Naive thymus-derived CD8-positive, alpha-beta T cell (primary cell): ENCODE measurements at places on chromosomes 16 and 17. TPM values are rescaled to one million over a fixed set of nuclear protein-coding genes. Genes with fewer than 3 reads are reported as not detected.

- H3K4me1 ChIP-seq: no peaks in the 10 kb centered on the region
- peaks cover 3% of the 10 kb centered on the region for H3K27me3 ChIP-seq
- H3K27ac ChIP-seq: no peak overlapping the region
- no peak for DNase-seq
- no peaks in the 10 kb centered on the region for H3K36me3 ChIP-seq
Observed at GRCh38 chr17:11331547-11332513, 90.8 kb downstream of the SHISA6 start.

SEPTIN12 gene
- total RNA-seq: not detected

FBXO39 gene
- not detected for total RNA-seq

KRTAP1-5 gene
- total RNA-seq: not detected

GRCh38 chr16:48294724-48295123, 47.4 kb upstream of the ABCC11 start:
- no peak overlapping the region for H3K4me3 ChIP-seq
- H3K36me3 ChIP-seq: peaks cover 90% of the 10 kb centered on the region
- no peak for DNase-seq
- no peaks in the 10 kb centered on the region for H3K27me3 ChIP-seq

HSF5 gene
- 3.0 TPM for total RNA-seq

- no peak overlapping the region for H3K27ac ChIP-seq
- H3K4me1 ChIP-seq: no peaks in the 10 kb centered on the region
- H3K27me3 ChIP-seq: peaks cover 4% of the 10 kb centered on the region
- DNase-seq: no peak
- no peaks in the 10 kb centered on the region for H3K36me3 ChIP-seq
Observed at GRCh38 chr16:65600629-65601028, 478.8 kb upstream of the CDH11 start.

DNA sequence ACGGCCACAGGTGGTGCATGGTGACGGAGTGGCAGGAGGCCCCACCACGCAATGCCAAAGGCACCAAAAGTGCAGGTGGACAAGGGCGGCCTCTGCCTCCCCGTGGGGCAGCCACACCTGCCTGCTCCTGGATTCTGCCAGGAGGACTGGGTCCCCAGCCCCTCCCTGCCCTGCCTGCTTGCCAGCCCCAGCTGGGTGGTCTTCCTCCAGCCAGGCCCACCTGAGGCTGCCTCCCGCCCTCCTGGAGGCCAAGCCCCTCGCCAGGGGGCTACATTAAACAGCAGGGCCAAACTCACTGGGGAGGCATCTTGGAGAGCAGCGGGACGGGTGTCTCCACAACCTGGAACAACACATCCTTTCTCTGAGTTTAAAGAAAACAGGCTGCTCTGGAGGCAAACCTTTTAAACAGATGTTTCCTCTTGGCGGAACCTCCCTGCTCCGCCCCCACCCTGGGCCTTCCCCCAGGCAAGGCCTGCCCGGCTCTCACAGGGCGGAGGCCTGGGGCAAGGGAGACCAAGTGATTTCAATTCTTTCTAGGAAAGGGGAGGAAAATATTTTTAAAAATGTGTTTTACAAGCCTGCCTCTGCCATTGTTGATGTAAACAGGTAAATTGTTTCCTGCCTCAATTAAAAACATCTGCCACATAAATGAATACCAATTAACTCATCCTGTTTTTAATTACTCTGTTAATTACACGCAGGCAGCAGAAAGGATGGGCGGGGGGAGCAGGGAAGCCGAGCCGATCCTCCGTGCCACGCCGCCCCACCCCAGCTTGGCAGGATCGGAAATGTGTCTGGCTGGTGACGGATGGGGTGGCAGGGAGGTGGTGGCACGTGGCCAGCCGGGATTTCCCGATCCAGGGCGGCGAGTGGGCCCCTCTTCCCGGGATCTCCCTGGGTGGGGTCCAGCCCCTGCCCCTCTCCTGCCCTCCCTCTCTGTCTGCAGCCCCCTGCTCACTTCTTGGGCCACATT, 54.4 kb upstream of the PABPN1L start:
- H3K27me3 ChIP-seq: no peaks in the 10 kb centered on the region
- no peak for DNase-seq
- H3K36me3 ChIP-seq: no peaks in the 10 kb centered on the region
- H3K4me3 ChIP-seq: peak overlapping the region; percentile 52
- no peak overlapping the region for H3K27ac ChIP-seq

GRCh38 chr17:4941319-4941610, 1.2 kb downstream of the RNF167 start:
- H3K27ac ChIP-seq: peak overlapping the region; percentile 97
- DNase-seq: no peak
- peaks cover 21% of the 10 kb centered on the region for H3K36me3 ChIP-seq
- peaks cover 49% of the 10 kb centered on the region for H3K4me1 ChIP-seq
- H3K27me3 ChIP-seq: no peaks in the 10 kb centered on the region
- H3K4me3 ChIP-seq: peak overlapping the region; percentile 91

KRTAP3-1 gene
- total RNA-seq: not detected

DNA sequence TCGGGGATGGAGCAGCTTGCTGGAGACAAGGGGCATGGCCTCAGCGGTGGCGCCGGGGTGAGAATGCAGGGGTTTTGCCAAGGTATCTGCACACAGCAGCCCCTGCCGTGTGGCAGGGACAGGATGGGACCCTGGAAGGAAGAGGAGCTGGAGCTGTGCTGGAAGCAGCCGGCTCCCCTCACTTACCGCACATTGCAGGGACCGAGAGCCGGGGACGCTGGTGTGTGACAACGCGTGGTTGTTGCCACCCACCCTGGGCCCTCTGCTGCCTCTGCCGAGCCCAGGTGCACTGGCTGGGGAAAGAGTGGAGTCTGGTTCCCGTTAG, 3.0 kb downstream of the NUBP2 start:
- H3K4me1 ChIP-seq: peaks cover 34% of the 10 kb centered on the region
- no peaks in the 10 kb centered on the region for H3K36me3 ChIP-seq
- H3K4me3 ChIP-seq: no peak overlapping the region
- no peaks in the 10 kb centered on the region for H3K27me3 ChIP-seq

DNA sequence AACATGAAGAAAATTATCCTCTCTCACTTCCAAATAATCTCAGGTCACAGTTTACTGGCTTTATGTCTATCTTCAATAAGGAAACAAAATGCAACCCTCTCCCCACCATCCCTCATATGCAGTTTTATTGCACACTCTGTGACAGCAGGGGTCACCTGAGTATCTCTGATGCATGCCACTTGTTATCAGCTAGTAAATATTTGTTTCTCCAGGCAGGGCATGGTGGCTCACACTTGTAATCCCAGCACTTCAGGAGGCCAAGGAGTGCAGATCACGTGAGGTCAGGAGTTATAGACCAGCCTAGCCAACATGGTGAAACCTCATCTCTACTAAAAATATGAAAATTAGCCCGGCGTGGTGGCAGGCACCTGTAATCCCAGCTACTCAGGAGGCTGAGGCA, 61.1 kb downstream of the ADAMTS18 start:
- DNase-seq: no peak
- H3K27ac ChIP-seq: no peak overlapping the region
- H3K36me3 ChIP-seq: no peaks in the 10 kb centered on the region
- peaks cover 2% of the 10 kb centered on the region for H3K27me3 ChIP-seq

KRT32 gene
- not detected for total RNA-seq

DNA sequence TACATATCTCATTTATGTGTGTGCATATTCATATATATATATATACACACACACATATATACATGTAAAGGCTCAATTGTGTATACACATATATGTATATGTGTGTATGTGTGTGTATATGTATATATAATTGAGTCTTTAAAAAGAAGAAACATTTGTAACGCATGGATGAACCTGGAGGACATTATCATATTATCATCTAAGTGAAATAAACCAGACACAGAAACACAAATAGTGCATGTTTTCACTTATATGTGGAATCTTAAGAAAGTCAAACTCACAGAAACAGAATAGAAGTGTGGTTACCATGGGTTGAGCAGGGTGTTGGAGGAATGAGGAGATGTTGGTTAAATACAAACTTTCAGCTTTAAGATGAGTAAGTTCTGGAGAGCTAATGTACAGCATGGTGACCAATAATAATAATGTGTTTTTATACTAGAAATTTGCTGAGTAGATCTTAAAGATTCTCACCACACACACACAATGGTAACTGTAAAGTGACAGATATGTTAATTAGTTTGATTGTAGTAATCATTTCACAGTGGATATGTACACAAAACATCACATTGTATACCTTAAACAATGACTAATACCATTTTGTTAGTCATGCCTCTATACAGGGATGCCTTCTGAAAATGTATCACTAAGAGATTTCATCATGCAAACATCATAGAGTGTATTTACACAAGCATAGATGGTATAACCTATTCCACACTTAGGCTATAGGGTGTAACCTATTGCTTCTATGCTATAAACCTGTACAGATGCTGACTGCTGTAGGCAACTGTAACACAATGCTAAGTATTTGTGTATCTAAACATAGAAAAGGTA, 132.6 kb upstream of the CACNG5 start:
- no peaks in the 10 kb centered on the region for H3K27me3 ChIP-seq
- no peak for DNase-seq
- H3K27ac ChIP-seq: no peak overlapping the region
- H3K4me1 ChIP-seq: peaks cover 10% of the 10 kb centered on the region
- no peak overlapping the region for H3K4me3 ChIP-seq

DNA sequence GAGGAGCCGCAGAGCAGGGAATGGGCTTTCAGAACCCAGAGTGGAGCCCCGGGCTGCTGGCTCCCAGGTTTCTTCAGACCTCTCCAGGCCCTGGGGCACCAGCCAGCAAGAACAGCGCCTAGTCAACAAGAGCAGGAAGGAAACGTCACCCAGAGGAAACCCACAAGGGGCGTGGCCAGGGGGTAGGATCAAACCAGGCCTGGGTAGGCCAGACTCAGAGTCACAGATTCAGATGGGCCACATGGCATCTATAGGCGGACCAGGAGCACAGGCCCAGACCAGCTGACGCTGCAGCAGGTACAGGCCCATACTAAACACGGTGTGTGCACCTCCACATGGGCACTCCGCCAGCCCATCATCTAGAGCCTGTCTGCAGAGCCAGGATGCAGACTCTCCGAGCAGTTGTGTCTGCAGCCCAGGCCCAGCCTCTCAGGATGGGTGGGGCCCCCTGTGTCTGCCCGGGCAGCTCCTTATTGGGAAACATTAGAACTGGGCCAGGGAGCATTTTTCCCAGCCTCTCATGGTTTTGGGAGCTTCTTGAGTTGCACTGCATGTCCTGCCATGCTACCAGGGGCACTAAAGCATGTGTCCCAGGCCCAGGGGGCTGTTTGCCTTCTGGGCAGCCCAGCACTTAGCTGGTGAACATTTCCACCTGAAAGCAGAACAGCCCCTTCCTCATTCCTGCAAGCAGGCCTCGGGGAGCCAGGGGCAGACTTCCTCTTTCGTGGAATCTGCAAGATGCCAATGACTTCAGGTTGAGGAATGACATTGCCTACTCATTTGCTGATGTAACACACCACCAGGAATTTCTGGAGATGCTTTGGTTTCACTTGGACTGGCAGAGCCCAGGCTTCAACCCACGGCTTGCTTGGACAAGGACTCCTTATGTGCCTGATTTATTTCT, at the start of gene NLRP1:
Gene NLRP1, minus strand, starts transcription at position 127 of the 904 bp plus-strand sequence. CDS start 552 bp downstream, outside the sequence.
- peak within 1 kb of the TSS; percentile 100 for H3K27ac ChIP-seq
- peaks cover 21% of the 10 kb centered on the region for H3K36me3 ChIP-seq
- H3K4me1 ChIP-seq: peaks cover 26% of the 10 kb centered on the region
- peak within 1 kb of the TSS; percentile 92 for H3K4me3 ChIP-seq

GRCh38 chr17:5580367-5580766, 3.9 kb downstream of the NLRP1 start:
- H3K27ac ChIP-seq: peak overlapping the region; percentile 100
- peaks cover 41% of the 10 kb centered on the region for H3K4me1 ChIP-seq
- DNase-seq: no peak
- peak overlapping the region; percentile 99 for H3K4me3 ChIP-seq

STX1B gene
- 2.9 TPM for total RNA-seq

GRCh38 chr17:29163563-29163962, 16.6 kb downstream of the MYO18A start:
- peaks cover 19% of the 10 kb centered on the region for H3K36me3 ChIP-seq
- H3K27ac ChIP-seq: no peak overlapping the region
- no peak for DNase-seq
- peaks cover 18% of the 10 kb centered on the region for H3K4me1 ChIP-seq
- H3K27me3 ChIP-seq: no peaks in the 10 kb centered on the region

RAB11FIP4 gene
- total RNA-seq: 51.1 TPM

DNA sequence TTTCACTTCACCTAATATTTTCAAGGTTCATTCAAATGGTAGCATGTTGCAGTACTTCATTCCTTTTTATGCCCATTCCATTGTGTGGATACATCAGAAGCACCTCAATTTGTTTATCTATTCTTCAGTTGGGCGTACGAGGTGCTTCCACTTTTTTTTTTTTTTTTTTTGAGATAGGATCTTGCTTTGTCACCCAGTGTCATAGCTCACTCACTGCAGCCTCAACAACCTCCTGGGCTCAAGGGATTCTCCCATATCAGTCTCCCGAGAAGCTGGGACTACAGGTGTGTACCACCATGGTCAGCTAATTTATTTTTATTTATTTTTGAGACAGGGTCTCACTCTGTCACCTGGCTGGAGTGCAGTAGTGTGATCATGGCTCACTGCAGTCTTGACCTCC, 22.5 kb upstream of the SPNS3 start:
- DNase-seq: no peak
- no peaks in the 10 kb centered on the region for H3K27me3 ChIP-seq
- no peak overlapping the region for H3K27ac ChIP-seq
- H3K4me1 ChIP-seq: peaks cover 6% of the 10 kb centered on the region
- H3K36me3 ChIP-seq: no peaks in the 10 kb centered on the region

- peaks cover 92% of the 10 kb centered on the region for H3K4me1 ChIP-seq
- peak overlapping the region; percentile 94 for H3K27ac ChIP-seq
- peak overlapping the region; percentile 56 for H3K4me3 ChIP-seq
- no peaks in the 10 kb centered on the region for H3K36me3 ChIP-seq
- no peaks in the 10 kb centered on the region for H3K27me3 ChIP-seq
- no peak for DNase-seq
Observed at GRCh38 chr17:59372138-59372751, 40.8 kb downstream of the YPEL2 start.

FGF11 gene
- 3.0 TPM for total RNA-seq

C16orf96 gene
- total RNA-seq: 0.38 TPM
